Activated CD8-positive, alpha-beta T cell treated with anti-CD3 and anti-CD28 coated beads, Interleukin-2, amount 10 ng/mL, durations not matched to agents 7 days and 5 days (primary cell): ENCODE measurements at places on chromosomes 2 and 18.

- no peak for DNase-seq
These were observed 128.0 kb downstream of the SPP2 start for GRCh38 chr2:234178330-234179030.

GRCh38 chr2:47690132-47690531 is 92.8 kb upstream of the MSH6 start:
- no peak for DNase-seq

GRCh38 chr2:158600155-158600802 is 143.5 kb downstream of the PKP4 start:
- no peak for DNase-seq

GRCh38 chr2:221962186-221962585 is 336.6 kb downstream of the PAX3 start:
- DNase-seq, result no peak

DNA sequence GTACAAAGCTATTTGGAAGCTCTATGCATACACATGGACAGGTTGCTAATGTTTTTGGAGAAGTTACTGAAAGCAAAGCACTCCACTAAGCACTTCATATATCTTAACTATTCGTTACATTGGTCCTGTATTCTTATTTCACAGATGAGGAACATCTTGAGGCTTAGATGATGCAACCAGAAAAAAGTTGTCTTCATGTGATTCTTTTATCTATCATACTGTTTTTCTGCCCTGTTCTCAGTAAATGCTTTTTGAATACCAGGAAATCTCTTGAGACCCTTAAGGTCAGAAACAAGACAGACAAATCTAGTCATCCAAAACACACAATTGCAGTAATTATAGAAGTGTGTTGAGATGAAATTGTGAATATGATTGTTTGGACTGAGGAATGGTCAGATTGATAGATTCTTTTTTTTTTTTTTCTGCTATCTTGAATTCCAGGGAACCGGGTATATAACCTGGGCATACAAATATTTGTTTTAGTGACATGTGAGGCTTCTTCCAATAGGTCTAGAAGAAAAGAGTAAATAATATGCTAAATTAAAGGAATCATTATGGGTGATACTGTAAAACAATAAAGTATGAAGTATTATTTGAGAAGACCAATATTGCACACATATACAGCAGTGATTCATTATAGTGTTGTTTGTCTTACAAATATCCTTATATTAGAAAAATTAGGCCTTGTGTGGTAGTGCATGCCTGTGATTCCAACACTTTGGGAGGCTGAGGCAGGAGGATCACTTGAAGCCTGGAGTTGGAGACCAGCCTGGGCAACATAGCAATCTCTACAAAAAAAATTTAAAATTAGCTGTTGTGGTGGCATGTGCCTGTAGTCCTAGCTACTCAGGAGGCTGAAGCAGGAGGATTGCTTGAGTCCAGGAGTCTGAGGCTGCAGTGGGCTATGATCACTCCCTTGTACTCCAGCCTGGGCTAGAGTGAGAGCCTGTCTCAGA is 33.7 kb downstream of the EHBP1 start:
- no peak for DNase-seq

- no peak for DNase-seq
These were observed 91.9 kb upstream of the RASGRP3 start for GRCh38 chr2:33384599-33384961.

GRCh38 chr2:19377717-19378116 is 19.3 kb upstream of the OSR1 start:
- DNase-seq, result no peak

GRCh38 chr2:29749843-29750242 is 171.5 kb downstream of the ALK start:
- DNase-seq, result no peak
